Inflammatory macrophage treated with lipopolysaccharide for 4 hours (primary cell): ENCODE measurements at places on chromosomes 5 and 9.
A peak's percentile ranks its signal among the peaks of the same experiment; 100 is the strongest.

- peak; percentile 30 for DNase-seq
Observed at GRCh38 chr5:17396247-17396646, 101.8 kb upstream of the TAF11L2 start.

GRCh38 chr9:10059044-10059443 lies 553.8 kb downstream of the PTPRD start:
- no peak for DNase-seq

DNA sequence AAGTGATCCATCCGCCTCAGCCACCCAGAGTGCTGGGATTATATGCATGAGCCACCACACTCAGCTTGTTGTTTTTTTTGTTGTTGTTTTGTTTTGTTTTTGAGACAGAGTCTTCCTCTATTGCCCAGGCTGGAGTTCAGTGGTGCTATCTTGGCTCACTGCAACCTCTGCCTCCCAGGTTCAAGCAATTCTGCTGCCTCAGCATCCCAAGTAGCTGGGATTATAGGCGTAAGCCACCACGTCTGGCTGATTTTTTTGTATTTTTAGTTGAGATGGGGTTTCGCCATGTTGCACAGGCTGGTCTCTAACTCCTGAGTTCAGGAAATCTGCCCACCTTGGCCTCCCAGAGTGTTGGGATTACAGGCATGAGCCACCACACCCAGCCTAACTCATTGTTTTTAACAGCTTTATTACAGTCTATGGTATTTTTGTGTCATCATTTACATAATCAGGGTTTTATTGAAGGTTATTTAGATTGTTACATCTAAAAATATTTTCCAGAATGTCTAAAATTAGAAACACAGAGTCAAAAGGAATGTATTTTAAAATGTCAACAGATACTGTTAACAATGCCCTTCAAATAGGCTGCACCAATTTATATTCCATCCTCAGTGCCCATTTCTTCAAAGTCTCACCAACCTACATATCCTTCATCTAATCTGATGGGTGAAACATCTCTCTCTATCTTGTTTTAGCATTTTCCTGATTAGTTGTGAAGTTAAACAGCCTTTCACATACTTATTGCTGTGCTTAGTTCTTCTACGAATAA lies 18.6 kb downstream of the KIF3A start:
- DNase-seq: no peak

GRCh38 chr9:93137362-93137761 lies 3.3 kb upstream of the NINJ1 start:
- no peak for DNase-seq

- no peak for DNase-seq
Observed at GRCh38 chr9:88161144-88161543, 22.9 kb upstream of the SPATA31C2 start.

GRCh38 chr9:134814598-134815215 lies 65.9 kb upstream of the FCN2 start:
- DNase-seq: no peak

DNA sequence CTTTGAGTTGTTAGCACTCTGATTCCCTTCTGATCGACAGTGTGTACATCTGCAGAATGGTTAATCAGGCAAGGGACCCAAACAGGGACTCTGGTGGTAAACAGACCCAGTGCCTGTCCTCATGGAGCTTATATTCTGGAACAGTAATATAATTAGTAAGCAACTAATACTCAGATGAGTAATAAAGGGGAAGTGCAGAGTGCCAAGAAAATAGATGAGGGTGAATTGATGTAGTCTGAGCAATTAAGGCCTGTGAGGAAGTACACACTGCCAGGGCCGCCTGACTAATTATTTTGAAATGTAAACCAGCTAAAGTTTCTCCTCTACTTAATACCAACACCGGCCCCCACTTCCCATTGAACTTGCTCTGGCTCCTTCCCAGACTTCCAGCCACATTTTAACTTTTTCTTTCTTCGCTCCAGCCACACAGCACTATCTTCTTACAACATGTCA lies 4.2 kb downstream of the DHX29 start:
- DNase-seq: peak; percentile 86

DNA sequence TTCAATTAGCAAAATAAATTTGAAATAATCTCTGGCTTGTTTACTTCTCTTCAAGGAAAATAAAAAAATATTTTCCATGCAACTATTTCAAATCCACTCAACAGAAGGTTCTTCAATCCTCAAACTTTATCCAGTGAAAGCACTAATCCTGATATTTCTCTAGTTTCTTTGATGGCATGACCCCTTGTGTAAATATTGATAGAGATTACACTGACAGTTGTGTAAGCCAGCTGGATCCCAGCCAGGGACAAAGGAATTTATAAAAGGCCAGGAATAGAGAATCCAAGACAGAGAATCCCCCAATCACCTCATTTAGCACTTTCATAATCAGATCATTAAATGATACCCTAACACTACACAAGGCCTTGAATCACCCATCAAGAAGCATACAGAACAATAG lies 135.2 kb downstream of the GNA14 start:
- DNase-seq: no peak

DNA sequence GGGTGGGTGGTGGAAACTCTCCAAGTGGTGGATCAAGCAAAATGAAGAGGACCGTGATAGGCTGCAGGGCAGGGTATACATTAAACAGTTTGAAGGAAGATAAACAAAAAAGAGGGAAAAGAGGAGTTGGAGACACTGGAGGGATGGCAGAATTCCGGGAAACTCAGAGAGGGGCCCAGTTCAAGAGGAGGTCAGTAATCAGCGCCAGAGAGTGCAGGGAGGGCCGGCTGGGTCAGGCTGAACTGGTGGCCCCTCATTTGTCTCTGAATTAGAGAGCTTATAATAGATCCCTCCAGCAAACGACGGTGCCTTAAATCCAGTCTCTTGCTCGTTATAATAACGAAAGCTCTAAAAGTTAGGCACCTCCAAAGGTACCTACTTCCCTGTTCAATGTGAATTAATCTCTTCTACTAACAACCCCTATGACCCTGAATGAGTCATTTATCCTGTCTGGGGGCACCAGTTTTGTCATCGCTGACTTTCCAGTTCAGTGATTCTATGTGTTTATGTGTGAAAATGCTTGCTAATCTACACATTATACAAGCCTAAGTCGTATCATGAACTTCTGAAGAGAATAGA lies 2.4 kb upstream of the ZSWIM6 start:
- DNase-seq: peak; percentile 82

DNA sequence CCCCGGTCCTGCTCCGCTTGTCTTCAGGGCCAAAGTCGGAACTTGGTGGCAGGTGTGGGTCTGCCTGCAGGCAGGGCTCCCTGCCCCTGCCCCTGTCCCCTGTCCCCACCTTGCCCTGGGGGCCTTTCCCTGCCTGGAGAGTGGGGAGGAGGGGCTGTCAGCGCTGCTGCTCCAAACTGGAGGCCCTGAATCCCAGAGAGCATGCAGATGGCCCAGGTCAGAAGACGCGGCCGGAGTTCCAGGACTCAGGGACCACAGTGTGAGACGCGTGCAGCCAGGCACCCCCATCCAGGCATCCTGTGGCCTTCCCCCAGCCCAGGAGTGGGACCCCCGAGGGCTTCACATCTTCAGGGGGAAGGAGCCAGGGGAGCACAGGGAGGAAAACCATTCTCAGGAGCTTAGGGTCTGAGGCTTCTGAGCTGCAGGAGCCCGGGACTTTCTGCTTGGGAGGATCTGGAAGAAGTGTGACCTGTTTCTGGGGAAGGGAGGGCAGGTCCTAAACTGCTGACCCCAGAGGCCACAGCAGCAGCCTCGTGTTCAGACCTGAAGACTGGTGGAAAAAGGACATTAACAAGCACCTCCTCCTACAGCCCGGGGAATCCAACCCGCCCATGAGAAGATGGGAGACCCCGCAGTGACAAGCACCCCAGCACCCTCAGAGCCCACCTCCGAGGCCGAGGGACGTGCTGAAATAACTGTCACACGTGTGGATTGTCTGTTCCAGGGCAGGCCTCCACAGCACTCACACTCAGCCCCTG lies 38.0 kb downstream of the RASGEF1C start:
- DNase-seq: no peak

- DNase-seq: no peak
Observed at GRCh38 chr9:135821733-135822373, 85.5 kb downstream of the CAMSAP1 start.

DNA sequence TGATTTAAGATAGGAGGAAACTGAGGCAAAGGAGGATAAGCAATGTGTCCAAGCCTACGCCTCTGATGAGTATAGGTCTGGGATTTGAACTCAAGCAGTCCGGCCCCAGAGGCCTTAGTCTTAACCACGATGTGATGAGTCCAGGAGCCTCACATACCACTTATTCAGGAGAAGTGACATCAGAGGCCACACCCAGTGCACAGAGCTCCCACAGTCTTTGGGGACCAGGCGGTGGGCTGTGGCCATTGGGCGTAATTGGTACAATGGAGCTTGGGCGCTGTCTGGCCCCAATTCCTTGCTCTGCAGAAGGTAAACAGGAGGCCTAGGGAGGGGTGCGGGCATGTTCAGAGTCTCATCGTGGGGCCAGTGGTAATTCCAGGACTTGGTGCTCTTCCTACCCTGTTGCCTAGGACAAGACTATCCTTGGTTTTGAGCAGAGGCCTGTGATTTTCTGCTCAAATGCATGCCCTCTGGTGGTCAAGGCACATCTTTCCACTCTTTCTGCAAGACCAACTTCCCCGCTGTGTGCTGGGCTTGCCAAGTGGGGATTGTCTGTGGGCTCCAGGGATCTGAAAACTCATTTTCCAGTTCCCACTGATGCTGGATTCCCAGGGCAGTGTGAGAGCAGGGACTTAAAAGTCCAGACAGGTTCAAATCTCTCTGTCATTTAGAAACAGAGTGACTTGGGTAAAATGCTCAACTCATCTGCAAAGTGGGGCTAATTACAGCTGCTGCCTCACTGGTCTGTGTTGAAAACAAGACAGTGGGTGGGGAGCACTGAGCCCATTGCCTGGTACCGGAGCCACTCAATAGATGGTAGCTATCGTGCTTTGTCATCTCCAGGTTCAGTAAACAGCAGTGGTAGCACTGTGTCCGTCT lies 15.8 kb downstream of the NDST1 start:
- peak; percentile 62 for DNase-seq

DNA sequence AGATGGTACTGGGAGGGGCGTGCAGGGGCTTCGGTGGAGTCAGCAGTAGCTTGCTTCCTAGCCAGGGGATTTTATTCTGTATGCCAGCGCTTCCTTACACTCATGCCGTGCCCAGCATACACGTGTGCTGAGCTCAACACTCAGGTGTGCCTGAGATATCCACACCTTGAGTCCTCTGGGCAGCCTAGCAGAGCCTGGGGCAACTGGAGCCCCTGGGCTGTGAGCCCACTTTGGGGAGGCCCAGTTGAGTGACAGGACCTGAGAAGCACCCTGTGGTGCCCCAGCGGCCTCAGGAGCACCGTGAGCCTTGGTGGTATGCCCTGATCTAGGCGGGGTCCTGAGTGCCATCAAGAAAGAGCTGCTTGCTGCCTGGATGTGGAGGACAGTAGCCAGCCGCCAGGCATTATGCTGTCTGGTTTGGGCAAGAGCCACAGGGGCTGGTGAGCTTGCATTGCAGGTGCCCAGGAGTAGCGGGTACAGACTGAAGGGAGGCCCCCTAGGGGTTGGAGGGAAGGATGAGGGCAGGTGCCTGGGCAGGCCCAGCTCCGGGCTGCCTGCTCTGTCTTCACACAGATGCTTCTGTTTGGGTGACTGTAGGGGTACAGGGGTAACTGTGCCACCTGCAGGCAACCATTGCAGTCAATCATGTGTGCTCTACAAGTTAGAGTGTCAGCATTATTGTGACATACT lies 42.9 kb downstream of the BNIP1 start:
- no peak for DNase-seq

DNA sequence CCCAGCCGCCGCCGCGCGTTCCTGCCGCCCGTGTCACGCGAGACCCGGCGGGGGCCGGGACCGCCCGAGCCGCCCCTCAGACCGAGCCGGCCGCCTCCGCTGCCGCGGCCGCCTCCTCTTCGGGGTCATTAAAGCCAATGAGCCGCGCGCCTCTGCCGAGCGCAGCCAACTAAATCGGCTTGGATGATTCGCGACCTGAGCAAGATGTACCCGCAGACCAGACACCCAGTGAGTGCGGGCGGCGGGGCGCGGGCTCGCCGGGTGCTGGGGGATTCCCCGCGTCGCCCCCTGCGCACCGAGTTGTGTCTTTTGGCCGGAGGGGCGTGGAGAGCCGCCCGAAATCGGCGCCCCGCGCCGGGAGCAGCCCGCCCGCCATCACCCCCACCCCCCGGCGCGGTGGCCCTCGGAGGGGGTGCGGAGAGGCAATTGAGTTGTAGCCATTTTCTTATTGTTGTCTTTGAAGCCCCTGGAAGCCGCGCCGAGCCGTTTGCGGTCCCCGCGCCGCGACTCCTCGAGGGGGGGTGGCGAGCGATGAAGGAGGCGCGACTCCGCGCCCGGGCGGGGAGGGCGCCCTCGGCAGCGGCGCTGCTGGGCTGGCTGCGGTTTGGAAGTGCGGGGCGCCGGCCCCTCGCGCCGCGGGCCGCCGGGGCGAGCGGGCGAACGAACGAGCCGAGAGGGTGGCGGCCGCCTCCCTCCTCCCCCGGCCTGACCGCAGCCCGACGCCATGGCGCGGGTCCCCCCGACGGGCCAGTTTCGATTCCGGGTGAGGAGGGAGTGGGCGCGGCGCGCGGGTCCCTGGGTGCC lies 1.0 kb downstream of the TLE4 start:
- peak; percentile 66 for DNase-seq

GRCh38 chr9:81320909-81321482 lies 368.4 kb downstream of the TLE1 start:
- no peak for DNase-seq

DNA sequence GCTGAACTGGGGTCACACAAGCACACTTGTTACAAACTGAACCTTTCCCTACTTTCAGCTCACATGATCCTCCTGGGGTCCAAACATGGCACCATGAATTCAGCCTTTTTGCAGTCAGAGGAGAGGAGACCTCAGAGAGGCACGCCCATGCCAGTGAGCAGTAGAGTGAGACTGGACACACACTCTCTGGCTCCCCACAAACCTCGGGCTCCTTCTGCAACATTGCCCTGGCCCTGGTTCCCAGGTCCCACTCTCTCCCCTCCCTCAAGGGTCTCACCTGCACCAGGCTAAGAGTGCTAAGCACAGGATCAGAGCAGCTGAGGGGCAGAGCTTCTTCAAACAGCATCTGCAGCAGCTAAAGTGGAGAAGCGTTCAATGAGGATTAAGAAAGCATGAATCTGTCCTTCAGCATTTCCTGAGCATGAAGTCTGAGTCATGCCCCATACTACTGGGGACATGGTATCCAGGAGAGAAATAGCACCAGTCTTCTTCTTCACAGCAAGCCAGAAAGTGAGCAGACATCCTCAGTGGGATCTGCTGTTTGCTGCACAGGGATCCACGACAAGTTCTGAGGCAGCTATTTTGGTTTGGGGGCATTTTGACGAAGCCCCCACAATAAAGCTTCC lies 27.2 kb downstream of the SLC35A4 start:
- DNase-seq: peak; percentile 78

GRCh38 chr5:61842840-61843239 lies 463.2 kb upstream of the KIF2A start:
- DNase-seq: no peak
